ENCODE measurements at places on chromosomes 5 and 9.

- no peak for DNase-seq
Measured at GRCh38 chr9:90420768-90421513, 221.7 kb downstream of the DIRAS2 start.

DNA sequence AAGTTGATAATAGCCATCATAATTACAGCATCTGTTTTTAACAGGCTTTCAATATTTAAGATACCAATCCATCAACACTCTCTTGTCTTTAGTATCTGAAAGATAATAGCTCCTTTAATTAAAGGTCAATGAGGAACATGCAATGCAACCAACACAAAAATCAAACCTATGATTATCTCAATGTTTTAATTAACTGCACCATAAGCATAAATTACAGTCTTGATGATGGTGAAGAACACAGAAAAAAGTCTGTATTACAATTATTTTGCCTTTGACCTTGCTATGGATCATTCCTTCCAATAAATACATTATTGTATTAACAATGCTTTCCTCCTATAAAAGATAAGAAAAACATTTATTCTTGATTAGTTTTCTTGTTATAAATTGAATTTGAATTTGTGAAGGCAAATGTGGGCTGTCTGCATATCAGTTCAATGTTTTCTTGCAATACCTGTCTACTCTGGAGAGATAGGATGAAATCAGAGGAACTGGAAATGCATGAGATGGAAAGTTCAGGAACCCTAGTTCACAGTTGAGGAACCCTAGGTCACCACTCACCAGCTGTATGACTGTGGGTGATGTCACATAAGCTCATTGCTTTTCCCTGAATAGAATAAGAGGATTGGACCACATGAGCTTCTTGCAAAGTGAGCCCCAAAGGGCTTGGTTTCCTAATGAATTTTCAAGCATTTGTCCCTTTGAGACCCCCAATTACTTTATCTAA lies 58.5 kb upstream of the ANXA1 start:
- no peak for DNase-seq

DNA sequence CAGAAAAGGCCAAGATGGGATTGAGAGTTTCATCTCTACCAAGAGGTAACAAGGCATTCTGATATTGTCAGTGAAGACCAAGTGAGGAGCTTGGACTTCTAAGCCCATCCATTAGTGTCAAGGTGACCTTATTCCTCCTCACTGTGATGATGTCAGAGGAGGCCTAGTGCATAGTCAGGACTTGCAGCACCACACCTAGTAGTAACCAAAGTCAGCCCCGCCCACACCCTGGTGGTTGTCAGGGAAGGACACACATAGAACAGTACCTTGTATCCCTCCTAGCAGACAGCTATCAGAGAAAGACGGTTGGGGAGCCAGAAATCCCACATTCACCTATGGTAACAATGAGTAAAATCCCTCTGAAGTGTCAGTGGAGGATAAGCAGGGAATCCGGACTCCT lies 111.7 kb downstream of the AP3B1 start:
- DNase-seq = peak; percentile 55

DNA sequence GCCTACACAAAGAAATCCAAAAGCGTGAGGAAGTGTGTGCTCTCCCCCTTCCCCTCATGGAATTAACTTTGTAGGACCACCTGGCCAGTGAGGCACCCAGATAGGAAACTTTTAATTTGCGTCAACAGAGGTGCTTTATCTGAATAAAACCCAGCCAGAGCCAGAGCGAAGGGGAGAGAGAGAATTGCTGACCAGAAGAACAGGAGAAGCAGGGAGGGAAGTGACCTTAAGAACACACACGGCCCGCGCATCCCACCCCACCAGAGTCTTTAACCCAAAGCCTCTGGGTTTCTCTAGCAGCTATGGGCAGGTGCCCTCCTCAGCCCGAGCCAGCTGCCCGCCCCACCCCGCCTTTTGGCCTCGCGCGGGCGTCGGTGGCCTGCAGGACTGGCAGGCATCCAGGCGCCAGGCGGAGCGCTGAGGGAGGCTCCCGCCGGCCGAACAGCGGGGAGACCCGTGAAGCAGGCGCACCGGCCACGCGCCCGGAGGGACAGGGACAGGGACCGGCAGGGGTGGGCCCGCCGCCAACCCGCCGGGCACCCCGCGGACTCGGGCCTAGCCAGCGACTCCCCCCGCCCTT lies 580 bp downstream of the ERAP1 start:
- peak; percentile 87 for DNase-seq

DNA sequence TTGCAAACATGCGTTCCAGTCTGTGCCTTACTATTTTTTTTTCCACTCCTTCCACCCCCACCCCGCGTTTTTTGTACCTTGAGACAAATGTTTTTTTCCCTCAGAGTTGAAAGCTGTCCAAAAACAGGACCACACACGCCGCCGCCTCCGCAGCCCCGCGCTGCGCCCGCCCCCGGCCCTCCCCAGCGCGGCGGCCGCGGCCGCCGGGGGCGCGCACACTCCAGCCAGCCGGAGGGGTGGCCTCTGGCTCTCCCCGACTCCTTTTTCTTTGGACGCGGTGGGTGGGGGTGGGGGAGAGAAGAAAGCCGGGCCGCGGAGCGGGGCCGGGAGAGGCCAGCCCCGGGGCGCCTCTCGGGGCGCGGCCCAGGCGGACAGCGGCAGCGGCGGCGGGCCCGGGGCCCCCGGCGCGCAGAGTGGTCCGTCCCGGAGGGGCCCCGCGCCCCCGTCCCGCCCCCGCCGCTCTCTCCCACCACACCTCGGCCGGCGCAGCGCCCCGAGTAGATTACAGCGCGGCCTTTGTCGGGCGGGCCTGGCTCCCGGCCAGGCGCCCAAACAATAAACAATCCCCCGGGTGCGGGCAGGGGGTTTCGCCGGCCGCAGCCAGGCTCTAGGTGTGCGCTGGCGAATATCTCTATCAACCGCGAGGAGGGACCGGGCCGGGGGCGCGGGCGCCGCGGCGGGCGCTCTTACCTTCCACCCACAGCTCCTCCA lies 10.9 kb downstream of the PTCH1 start:
- peak; percentile 83 for DNase-seq

DNA sequence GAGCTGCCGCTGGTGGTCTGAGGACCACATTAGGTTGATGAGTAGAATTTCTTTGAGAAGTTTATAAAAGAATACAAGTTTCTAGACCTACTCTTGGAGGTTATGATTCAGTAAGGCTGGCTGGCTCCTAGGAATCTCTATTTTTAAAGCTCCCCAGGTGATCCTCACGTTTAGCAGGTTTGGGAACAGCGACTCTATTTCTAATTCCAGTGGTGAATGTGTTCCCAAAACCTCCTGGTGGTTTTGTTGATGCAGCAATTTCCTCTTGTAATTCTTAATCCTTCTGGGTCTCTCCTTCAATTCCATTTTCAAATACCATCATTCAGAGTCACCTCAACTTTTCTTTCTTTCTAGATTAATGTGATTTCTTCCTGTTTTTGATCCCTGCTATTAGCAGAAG lies 215.9 kb upstream of the RFX3 start:
- DNase-seq = no peak

DNA sequence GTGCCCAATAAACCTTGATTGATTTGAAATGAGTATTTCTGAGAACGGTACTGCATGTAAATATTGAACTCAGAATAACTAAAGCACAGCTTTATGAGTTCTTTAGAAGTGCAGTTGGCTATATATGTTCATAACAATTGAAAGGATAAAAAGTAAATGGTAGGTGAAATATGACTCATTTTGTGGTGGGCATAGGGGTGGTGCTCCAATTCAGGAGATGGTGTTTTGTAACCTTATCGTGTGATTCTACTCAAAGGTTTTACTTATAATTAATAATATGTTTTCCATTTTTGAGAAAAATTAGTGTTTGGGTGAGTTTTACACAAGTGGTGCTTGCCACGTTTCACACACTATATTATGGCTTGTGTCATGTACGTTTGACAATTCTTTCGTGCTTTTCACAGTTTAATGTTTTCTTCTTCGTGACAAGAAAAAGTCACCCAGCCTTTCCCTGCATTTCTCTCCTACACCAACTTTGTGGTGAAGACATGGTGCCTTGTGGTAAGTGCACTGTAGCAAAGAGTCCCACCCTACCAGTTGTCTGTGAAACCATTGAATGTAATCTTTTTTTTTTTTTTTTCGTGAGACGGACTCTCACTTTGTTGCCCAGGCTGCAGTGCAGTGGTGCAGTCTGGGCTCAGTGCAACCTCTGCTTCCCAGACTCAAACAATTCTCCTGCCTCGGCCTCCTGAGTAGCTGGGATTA lies 492.5 kb upstream of the SGCD start:
- DNase-seq = no peak

DNA sequence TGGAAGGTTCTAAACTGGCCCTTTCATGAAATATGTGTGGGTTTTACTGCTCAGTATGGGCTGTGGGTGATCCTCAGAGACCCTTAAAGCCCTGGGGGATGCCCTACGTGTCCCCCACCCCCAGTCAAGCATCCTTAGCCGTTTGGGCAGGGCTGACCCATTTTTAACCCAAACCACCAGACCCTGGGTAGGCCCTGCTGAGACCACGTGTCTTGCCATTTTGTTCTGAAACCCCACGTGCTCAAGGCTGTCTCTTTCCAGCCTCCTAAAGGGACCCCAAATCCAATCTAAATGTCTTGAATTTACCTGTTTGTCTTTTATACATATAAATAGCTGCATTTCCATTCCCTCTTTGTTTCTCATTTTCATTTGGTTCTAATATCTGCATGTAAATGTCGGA lies 94.9 kb downstream of the PAX5 start:
- DNase-seq = no peak

Data from endodermal cell (in vitro differentiated cells).